ENCODE measurements at places on chromosomes 5 and 9.
A peak's percentile ranks its signal among the peaks of the same experiment; 100 is the strongest.

GRCh38 chr5:16812448-16812847, 123.6 kb downstream of the MYO10 start:
- no peak for DNase-seq

- DNase-seq = no peak
These were observed 699.4 kb upstream of the FAM174A start for GRCh38 chr5:99835791-99836190.

DNA sequence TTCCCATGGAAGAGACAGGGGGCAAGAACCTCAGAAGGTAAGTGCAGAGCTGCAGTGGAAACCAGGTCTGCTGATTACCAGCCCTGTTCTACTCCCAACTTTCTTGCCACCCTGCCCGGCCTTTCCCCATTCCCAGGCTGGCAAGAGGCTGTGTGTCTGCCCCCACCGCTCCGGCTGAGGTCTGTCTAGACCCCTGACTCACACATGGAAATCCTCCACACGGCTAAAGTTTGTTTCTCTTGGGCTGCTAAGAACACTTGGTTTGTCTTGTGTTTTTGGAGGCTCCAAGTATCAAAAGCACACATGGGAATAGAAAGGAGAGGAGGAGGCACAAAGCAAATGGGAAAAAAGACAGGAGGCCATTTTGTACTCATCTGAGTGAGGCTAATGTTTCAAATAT, 168.3 kb downstream of the GABBR2 start:
- no peak for DNase-seq

DNA sequence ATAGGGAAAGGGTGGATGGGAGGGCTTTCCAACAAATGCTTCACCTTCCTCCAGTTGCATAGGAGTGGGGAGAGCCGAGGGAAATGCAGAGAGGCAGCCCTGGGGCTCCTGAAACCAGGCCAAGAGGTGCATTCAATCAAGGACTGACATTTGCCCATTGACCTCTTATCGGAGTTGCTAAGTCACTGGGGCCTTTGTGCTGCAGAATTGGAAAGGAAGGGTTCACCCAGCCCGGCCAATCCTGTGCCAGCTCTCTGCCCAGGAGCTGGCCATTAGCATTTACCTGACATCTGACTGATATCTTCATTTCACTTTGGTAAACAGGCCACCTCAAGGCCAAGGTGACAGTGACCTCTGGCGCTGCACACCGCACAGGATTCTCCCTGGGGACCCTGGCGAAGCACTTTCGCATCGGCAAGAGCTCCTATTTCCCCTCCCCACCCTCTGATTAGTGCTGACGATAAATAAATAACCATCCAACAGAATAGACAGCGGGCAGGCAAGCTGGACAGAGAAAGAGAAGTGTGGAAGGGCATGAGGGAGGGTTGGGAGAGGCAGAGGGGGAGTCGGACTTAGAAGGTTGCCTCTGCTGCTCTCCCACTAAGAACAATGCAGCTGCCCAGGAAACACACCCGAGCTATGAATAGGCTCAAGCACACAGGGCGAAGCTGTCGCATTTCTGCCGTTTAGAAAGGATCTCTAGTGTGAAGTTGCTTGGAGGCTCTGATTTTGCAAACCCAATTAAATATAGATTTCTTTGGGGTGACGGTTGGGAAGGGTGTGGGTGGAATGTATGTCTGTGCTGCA, 57.0 kb upstream of the BOD1 start:
- no peak for DNase-seq

GRCh38 chr5:136985785-136986475, 513.2 kb downstream of the SPOCK1 start:
- DNase-seq = peak; percentile 16

GRCh38 chr5:73431204-73431851, 17.2 kb downstream of the FOXD1 start:
- DNase-seq = no peak

- DNase-seq = no peak
These were observed 46.3 kb downstream of the PAM start for GRCh38 chr5:102801371-102801770.

- no peak for DNase-seq
These were observed 8.6 kb downstream of the ABLIM3 start for GRCh38 chr5:149149942-149150341.

DNA sequence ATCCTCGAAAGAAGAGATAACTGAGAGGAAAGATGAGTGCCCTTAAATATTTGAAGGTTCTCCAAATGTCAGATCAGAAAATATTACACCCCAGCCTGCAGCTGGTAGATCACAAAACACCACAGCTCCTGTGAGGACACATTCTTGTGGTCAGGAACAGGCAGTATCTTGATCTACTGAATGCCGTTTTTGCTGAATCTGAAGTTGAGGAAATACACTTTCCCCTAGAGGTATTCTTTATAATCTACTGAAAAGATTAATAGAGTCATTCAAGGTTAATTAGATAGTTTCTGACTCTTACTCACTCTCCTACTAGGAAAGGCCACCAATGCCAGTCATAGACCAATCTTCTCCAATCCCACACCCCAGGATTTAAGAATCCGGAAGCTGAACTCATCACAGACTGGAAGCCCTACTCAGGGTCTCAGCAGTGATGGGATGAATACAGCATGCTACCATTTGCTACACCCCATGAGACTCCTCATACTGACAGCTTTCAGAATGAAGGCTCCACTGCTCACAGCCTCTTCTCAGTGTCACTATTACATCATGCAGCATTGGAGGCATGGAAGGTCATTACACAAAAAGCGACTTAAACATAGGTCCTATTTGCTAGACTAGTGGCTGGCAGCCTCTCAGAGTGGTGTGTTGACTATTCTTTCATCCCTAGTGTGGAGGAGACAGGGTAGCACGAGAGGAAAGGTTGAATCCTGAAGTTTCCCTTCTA, 143.9 kb upstream of the SLC1A3 start:
- no peak for DNase-seq

GRCh38 chr5:135130261-135131215, 96.5 kb upstream of the PITX1 start:
- DNase-seq = no peak

DNA sequence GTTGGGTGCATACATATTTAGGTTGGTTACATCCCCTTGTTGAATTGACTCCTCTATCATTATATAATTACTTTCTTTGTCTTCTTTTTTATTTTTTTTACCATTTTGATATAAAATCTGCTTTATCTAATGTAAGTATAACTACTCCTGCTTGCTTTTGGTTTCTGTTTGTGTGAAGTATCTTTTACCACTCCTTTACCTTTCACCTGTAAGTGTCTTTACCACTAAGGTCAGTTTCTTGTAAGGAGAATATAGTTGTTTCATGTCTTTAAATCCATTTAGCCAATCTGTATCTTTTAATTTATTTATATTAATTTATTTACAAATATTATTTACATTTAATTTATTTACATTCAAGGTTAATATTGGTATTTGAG, 33.0 kb downstream of the INSL4 start:
- DNase-seq = no peak

DNA sequence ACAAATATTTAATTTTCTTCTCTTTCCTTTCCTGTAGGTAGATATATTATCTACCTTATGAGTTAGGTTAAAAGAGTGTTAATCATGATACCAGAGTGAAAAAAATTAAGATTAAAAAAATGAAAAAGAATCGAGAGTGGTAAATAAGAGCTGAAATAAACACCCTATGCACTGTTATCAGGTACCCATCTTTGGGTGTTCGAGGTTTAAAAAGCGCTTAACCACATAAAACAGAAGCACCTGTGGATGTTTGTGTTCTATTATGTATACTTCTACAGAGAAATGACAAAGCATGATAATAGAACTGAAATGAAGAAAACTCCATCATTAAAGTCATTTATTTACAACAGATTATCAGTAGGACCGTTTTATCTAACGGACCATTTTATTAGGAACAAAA, 25.7 kb upstream of the GCNT4 start:
- DNase-seq = no peak

DNA sequence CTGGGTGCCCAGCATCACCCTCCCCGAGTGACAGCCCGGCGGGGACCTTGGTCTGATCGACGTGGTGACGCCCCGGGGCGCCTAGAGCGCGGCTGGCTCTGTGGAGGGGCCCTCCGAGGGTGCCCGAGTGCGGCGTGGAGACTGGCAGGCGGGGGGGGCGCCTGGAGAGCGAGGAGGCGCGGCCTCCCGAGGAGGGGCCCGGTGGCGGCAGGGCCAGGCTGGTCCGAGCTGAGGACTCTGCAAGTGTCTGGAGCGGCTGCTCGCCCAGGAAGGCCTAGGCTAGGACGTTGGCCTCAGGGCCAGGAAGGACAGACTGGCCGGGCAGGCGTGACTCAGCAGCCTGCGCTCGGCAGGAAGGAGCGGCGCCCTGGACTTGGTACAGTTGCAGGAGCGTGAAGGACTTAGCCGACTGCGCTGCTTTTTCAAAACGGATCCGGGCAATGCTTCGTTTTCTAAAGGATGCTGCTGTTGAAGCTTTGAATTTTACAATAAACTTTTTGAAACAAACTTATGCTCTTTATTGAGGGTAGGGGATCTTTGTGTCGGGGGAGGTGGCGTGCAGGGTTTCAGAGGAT, 1.3 kb downstream of the GADD45G start:
- peak; percentile 62 for DNase-seq

DNA sequence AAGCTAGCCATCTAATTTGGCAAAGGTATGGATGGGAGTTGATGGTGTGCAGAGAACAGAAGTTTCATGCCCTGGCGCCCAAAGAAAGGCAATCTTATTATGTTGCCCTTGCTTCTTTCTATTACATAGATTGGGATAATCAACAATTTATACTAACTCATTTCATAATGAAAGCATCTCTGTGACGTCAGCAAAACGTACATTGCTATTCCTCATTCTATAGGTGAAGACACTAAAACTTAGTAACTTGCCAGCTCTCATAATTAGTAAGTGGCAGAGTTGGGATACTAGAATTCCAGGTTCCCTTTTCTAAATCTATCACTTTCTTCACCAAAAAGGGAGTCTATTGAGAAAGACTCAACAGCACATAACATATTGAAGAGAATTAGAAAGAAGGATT, 374.8 kb downstream of the NR2F1-AS1 start:
- no peak for DNase-seq

DNA sequence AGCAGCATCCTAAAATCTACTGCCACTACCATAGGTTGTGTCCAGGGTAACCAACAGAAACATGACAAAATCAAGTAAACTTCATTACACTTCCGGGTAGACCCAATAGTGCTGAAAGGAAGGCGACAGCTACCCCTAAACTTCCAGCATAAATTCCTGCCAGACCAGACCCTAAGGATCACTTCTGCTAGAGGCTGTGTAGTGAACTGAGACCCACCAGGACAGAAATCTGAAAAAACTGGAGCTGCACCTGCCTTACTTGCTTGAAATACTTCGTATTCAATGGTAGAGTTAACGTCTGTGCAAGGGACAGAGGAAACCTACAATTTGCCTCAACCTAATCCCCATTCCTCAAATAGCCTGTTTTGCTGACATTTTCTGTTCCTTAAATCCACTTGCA, 1.0 kb upstream of the SECISBP2 start:
- DNase-seq = no peak

DNA sequence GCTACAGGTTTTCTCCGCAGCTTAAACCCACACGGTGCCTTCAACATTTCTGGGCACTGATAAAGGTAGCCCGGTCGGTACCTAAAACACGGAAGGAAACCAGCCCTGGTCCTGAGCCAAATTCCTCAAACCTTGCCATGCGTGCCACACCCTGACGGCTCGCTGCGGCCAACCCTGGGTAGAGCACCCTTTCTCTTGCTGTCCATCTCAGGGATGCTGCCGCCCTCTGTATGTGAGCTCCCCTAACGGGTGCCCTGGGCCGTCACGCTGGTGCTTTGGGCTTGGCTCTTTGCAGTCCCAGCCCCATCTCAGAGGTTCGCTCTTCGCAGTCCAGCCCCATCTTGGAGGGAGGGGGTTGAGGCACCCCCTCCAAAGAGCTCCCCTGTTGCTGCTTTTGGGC, 43.9 kb downstream of the PNPLA7 start:
- no peak for DNase-seq

DNA sequence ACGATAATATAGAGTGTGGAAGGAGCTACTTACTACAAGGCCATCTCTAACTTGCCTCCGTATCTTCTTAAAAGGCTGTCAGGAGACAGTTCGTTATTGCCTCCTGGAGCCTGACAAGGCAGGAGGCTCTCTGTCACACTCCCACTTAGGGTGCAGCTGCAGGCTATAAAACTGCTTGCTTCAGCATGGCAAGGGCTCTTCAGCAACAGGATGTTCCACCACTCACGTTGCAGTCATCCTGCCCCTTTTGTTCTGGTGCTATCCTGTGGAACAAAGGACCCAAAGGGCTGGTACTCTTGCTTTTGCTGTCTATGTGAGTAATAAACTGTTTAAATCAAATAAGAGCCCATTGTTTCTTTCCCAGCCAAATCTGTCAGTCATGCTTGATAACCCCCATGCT, 508.9 kb downstream of the NTRK2 start:
- DNase-seq = no peak

DNA sequence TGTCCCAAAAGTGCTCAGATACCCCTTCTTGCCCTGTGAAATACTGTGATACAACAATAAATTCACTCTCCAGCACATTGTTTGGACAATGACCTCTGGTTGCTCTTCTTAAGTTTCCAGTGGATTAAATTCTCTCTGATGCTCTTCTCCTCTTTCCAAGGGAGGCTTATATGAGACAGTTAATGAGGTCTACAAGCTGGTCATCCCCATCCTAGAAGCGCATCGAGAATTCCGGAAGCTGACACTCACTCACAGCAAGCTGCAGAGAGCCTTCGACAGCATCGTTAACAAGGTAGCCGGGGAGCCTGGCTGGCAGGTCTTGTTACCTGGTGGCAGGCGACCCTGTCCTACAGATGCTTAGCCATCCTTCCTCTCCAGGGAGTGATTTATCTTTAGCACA, 226.5 kb downstream of the DOCK8 start:
- DNase-seq = no peak

DNA sequence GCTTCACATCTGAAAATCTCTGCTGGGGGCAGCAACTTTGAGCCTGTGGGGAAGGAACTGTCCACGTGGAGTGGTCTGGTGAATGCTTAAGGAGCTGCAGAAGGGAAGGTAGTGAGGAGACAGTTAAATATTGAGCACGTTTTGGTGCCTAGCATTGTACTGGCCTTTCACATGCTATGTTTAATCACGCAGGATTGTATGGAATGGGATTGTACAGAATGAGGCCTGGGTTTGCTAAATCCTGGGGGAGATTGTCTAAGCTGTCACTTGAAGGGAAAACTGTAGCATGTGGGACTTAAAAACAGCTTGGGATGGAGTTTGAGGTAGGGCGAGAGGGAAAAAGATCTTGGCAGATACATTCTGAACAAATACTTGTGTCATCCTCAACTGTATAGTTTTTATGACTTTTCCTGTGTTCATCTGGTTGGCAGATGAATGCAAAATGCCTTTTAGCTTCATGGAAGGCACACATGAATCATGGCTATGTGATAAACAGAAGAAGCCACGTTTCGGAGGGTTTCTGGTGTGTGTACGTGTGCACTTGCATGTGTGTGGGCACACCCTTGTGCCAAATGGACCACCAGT, 106.6 kb downstream of the TMC1 start:
- no peak for DNase-seq

GRCh38 chr5:64806537-64806936, 37.8 kb downstream of the CWC27 start:
- DNase-seq = no peak

DNA sequence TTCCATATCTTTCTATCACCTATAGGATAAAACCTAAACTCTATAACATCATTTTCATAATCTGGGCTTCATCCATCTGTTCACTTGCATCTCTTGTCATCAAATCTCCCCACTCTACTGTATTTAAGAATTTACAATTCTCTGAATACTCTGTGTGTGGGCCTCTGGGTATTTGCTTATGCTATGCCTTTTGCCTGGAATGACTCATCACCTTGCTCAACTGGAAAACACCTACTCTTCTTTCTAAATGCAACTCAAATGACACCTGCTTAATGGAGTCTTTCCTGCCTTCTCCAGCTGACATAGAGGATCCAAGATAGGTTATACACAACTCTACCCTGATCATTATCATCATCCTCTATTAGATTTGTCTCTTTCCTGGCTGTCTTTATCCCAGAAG, 421.7 kb downstream of the SPATA31D1 start:
- DNase-seq = no peak

Measured in tibial nerve (tissue), 4 donors.